ENCODE measurements at places on chromosomes 11 and 22.

DNA sequence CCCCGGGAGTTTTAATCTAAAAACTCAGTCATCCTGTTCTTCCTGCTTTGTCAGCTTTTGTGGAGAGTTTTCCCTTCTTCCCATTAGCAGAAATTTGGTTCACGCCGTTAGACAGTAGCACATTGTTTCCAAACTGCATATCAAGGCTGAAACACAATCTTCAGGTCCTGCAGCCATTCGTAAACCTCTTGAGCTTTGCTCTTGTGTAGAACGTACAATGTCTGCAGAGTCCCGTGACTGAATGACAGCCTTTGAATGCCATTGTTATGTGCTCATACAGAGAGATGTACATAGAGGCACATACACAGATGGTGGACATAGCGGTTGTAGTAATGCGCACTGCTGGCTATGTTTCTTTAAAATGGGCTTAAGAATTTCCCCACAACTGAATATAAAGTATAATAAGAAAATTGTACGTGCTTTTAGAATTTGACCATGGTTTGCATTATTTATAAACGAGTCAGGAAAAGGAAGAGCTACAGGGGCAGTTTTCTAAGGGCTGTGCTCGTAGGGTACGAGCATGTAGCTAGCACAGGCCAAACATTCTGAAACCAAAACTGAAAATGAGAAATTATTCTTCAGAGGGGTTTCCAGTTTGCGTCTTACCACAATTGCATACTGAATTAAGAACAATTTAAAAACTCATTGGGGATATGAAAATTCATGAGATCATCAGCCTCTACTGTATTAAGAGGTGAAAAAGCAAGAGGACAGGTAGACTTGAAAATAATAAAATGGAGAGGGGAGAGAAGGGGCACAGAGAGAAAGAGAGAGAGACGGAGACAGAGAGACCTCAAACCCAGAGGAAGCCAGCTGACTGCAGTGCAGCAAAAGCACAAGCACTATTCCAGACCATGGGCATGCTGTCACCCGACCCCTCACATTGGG, 310.1 kb downstream of the CADM1 start:
- H3K27ac ChIP-seq: no peak overlapping the region
- DNase-seq: no peak
- H3K4me3 ChIP-seq: peak overlapping the region; percentile 6
- no peaks in the 10 kb centered on the region for H3K27me3 ChIP-seq
- H3K36me3 ChIP-seq: no peaks in the 10 kb centered on the region
- H3K4me1 ChIP-seq: no peaks in the 10 kb centered on the region

DNA sequence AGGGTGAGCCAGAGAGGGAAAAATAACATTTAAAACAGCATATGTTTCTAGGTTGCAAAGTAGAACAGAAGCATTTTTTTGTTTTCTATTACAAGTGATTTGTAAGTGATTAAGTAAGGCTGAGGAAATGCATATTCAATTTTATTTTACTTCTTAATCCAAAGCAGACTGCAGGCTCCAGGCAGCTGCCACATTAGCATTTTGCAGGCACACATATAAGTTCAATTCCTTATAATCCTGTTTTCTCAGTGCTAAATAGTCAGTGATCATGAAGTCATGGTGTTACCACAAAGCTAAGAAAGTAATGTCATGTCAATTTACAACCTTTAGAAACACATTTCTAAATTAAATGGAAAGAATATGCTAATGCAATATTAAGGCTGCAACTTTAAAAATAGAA, 149.8 kb downstream of the CNTN5 start:
- DNase-seq: no peak
- no peak overlapping the region for H3K4me3 ChIP-seq
- H3K27ac ChIP-seq: no peak overlapping the region
- no peaks in the 10 kb centered on the region for H3K27me3 ChIP-seq

- no peak for DNase-seq
- H3K4me3 ChIP-seq: no peak overlapping the region
- H3K27ac ChIP-seq: no peak overlapping the region
- H3K27me3 ChIP-seq: no peaks in the 10 kb centered on the region
Observed at GRCh38 chr11:63709336-63709884, 28.1 kb downstream of the RTN3 start.

DNA sequence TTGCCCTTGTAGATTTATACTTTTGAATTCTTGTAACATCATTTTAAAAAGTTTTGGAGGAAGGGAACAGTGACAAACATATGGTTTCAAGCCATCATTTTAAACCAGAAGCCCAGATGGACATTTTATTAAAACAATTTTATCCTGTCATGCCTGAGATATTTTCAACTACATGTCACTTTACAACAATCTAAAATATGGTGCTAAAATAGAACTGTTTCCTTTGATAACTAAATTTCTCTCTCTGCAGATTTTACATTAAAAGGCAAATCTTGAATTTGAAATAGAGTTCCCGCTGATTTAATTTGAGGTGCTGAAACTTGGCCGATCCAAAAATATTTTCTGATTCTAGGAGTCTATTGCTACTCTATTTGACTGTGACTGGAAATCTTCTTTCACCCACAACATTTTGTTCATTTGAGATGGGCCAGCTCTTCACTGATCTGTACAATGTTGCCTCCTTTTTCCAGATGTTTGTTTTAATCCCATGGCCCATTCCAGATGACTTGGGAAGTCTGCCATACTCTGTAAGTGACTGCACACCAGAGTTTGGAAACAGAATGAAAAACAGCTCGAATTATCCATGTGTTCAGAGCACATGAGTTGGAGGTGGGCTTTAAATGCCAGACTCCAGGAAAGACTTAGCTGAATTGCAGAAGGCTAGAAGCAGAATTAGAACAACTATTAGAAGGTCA, 402.5 kb downstream of the TMEM135 start:
- no peaks in the 10 kb centered on the region for H3K4me1 ChIP-seq
- H3K4me3 ChIP-seq: no peak overlapping the region
- no peak overlapping the region for H3K27ac ChIP-seq
- H3K36me3 ChIP-seq: no peaks in the 10 kb centered on the region

DNA sequence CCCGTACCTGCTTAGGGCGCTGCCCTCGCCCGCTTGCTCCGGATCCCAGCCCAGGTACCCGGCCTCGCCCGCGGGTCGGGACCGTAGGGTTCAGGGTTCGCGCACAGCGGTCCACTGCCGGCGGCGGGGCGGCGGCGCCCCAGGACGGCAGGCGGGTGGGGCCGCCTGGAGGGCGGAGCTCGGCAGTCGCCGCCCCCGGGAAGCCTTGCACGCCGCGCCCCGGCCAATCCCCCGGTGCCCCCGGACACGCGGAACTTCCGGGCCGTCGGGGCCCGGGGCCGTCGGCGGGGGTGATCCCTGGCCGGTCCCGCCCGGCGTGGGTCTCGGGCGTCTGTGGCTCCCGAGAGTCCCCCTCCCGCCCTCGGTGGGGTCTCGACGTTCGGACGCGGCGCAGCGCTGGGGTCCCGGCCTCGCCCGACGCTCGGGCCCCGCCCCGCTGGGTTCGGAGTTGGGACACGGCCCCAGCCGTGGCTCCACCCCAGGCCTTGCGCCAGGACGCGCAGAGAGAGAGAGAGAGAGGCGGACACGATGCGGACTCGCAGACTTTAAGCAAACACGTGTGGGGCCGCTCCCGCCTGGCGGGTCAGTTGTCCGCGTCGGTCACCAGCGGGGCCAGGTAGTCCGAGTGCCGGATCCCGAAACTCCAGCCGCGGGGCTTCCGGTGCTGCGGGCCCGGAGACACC, at the start of gene TYMP:
Gene TYMP, minus strand, starts transcription at position 116 of the 683 bp plus-strand sequence. CDS start 303 bp downstream, outside the sequence.
- DNase-seq: peak; percentile 84
- H3K4me3 ChIP-seq: peak within 1 kb of the TSS; percentile 80
- peaks cover 77% of the 10 kb centered on the region for H3K4me1 ChIP-seq
- H3K36me3 ChIP-seq: no peaks in the 10 kb centered on the region
- no peaks in the 10 kb centered on the region for H3K27me3 ChIP-seq

- H3K36me3 ChIP-seq: no peaks in the 10 kb centered on the region
- DNase-seq: no peak
- H3K27me3 ChIP-seq: peaks cover 52% of the 10 kb centered on the region
- H3K4me3 ChIP-seq: no peak overlapping the region
Observed at GRCh38 chr11:2864901-2865300, 20.7 kb downstream of the CDKN1C start.

- H3K4me1 ChIP-seq: peaks cover 6% of the 10 kb centered on the region
- DNase-seq: no peak
- H3K27ac ChIP-seq: no peak overlapping the region
- no peaks in the 10 kb centered on the region for H3K27me3 ChIP-seq
- H3K36me3 ChIP-seq: no peaks in the 10 kb centered on the region
- no peak overlapping the region for H3K4me3 ChIP-seq
Observed at GRCh38 chr11:33280411-33280810, 23.2 kb downstream of the HIPK3 start.

DNA sequence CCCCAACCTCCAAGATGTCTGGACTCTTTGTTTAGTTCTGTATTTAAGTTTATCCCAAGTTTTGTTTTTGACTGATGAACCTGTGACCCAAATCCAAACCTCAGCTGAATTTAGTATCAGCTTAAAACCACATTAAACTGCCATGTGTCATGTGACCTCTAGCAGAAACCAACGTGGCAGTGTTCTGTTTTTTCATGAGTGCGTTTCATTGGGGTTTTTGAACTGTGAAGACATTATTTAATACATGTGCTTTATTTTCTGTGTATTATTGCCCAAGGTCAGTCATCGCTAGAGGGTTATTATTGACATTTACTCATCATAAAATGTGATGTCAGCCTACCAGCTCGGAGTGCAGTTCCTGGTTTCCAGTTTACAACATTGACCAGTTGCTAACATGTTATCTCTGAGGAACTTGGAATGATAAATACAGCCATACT, 1.8 kb downstream of the TLCD5 start:
- peak; percentile 32 for DNase-seq
- H3K36me3 ChIP-seq: no peaks in the 10 kb centered on the region
- H3K4me1 ChIP-seq: peaks cover 9% of the 10 kb centered on the region

GRCh38 chr11:92180664-92181251, 43.9 kb upstream of the FAT3 start:
- H3K36me3 ChIP-seq: no peaks in the 10 kb centered on the region
- no peak for DNase-seq
- H3K27ac ChIP-seq: no peak overlapping the region
- H3K4me1 ChIP-seq: no peaks in the 10 kb centered on the region
- H3K4me3 ChIP-seq: no peak overlapping the region
- H3K27me3 ChIP-seq: no peaks in the 10 kb centered on the region

DNA sequence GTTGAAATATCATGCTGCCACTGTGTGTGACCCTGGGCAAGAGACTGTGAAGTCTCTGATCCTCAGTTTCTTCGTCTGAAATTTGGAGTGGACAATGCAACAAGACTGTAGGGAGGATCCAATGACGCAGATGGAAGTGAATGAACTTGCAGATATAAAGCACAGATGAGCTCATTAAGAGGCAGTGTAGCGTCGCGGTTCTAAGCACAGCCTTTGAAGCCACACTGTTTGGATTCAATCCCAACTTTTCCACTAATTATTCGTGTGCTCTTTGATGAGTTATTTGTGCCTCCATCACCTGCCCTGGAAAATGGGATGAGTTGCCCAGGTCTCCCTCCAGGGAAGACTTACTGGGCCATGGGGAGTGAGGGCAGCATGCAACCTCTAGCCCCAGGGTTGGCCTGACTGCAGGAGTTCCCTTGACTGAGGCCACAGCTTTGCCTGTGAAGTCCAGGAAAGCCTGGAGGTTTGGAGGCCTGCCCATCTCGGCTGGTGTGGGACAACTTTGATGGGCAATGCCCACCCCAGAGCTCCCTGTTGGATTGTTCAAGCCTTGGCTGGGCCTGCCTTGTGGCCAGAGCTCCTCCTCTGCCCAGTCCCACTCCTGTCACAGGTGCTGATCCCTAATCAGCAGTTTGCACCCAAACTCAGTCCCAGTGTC, 266.0 kb upstream of the B3GAT1 start:
- no peak for DNase-seq
- no peaks in the 10 kb centered on the region for H3K36me3 ChIP-seq
- no peak overlapping the region for H3K27ac ChIP-seq
- no peak overlapping the region for H3K4me3 ChIP-seq
- H3K4me1 ChIP-seq: no peaks in the 10 kb centered on the region

DNA sequence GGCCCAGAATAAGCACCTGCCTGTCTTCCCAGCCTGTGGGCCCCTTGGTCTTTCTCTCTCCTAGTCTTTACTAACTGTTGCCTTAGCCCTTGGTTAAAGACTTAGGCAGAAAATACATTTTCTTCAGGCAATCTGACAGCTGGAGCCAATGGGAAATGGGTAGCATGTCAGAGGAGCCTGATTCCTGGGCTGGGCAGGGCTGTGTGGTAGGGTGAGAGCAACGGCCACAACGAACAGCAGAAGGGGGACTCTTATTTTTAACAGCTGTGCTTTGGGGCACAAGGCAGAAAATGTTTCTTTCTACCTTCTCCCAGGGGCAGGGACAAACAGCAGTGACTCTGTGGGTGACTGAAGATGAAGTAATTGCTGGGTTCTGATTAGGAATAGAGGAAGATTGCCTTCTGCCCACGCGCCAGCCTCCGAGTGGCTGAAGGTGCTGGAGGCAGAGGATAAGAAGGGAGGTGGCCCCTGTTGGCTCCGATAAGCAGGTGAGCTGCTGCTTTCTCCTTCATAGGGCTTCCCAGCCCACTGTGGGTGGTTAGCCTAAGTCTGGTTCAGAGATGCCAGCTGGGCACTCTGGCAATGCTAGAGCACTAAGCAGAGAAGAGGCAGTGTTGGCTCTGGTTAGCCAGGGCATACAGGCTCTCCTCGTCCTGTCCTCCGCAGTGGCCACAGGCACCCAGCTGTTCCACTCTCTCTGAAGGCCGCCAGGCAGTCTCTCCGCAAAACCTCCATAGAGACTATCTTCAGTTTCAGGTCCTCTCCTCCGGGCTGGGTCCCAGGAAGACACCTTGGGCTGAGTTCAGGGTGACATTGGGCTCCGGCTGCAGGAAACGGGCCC, 1.5 kb downstream of the YPEL4 start:
- DNase-seq: no peak
- peaks cover 48% of the 10 kb centered on the region for H3K4me1 ChIP-seq
- H3K27ac ChIP-seq: no peak overlapping the region
- peaks cover 48% of the 10 kb centered on the region for H3K27me3 ChIP-seq
- no peaks in the 10 kb centered on the region for H3K36me3 ChIP-seq

DNA sequence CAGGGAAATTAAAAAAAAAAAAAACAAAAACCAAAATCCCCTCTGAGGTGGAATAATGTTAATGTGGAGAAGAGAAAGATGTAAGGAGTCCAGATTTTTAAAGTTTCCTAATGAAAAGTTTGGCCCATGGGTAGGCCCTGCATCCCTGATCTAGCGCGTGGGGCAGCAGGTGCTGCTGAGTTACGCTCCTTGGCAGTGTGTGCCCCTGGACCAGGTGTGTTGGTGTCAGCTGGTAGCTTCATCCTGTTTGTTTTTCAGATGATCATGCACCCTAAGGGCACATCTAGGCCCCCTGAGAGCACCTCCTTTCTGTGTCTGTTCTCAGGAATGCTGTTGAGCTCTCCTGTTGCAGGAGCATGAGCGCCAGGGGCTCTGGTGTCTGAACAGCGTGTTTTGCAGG, 6.7 kb downstream of the DGCR8 start:
- H3K27ac ChIP-seq: no peak overlapping the region
- peaks cover 67% of the 10 kb centered on the region for H3K36me3 ChIP-seq
- H3K4me1 ChIP-seq: peaks cover 44% of the 10 kb centered on the region
- no peaks in the 10 kb centered on the region for H3K27me3 ChIP-seq

GRCh38 chr22:35746248-35746647, 28.6 kb downstream of the APOL5 start:
- DNase-seq: no peak
- no peaks in the 10 kb centered on the region for H3K36me3 ChIP-seq
- no peak overlapping the region for H3K4me3 ChIP-seq

All from CD4-positive, alpha-beta T cell (primary cell).